IMR-90 (cell line): ENCODE measurements at places on chromosomes 2 and 18. TPM values are rescaled to one million over a fixed set of nuclear protein-coding genes. Genes with fewer than 3 reads are reported as not detected.

PLGLB2 gene
- 0.99 and 1.3 TPM in 2 replicates for polyA plus RNA-seq

C2orf78 gene
- polyA plus RNA-seq, result 0.03 TPM in 1 of 2 replicates, not detected in the other

CRYGC gene
- not detected in 2 replicates for polyA plus RNA-seq

LGALSL gene
- polyA plus RNA-seq, result 0.86 and 1.1 TPM in 2 replicates

MAP3K19 gene
- not detected in 2 replicates for polyA plus RNA-seq

MC5R gene
- not detected in 2 replicates for polyA plus RNA-seq

GRCh38 chr2:54482715-54483114 is 26.6 kb downstream of the SPTBN1 start:
- peak; percentile 90 for DNase-seq

GRCh38 chr2:118805064-118805690 is 42.3 kb downstream of the EN1 start:
- no peak for DNase-seq

- DNase-seq, result no peak
Observed at GRCh38 chr18:12848405-12848804, 35.6 kb downstream of the PTPN2 start.

DNA sequence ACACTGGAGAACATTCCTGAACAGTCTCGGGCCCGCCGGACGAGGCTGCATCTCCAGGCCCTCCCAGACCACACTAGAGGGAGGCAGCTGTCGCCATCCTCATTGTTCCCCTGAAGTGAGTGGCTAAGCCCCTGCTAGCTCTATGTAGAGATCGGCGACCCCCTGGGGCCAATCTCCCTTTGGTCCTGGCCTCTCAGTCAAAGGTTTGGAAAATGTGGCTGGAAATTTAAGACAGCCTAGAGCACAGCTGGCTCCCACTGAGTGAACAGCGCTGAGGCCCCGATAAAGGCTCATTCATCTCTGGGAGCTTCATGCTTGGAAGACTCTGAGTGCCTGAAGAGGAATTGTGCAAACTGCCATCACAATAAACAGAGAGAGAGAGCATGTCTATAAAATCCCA is 360.3 kb downstream of the CLIP4 start:
- no peak for DNase-seq

- DNase-seq, result no peak
Observed at GRCh38 chr18:48265328-48265727, 143.9 kb downstream of the ZBTB7C start.

DNA sequence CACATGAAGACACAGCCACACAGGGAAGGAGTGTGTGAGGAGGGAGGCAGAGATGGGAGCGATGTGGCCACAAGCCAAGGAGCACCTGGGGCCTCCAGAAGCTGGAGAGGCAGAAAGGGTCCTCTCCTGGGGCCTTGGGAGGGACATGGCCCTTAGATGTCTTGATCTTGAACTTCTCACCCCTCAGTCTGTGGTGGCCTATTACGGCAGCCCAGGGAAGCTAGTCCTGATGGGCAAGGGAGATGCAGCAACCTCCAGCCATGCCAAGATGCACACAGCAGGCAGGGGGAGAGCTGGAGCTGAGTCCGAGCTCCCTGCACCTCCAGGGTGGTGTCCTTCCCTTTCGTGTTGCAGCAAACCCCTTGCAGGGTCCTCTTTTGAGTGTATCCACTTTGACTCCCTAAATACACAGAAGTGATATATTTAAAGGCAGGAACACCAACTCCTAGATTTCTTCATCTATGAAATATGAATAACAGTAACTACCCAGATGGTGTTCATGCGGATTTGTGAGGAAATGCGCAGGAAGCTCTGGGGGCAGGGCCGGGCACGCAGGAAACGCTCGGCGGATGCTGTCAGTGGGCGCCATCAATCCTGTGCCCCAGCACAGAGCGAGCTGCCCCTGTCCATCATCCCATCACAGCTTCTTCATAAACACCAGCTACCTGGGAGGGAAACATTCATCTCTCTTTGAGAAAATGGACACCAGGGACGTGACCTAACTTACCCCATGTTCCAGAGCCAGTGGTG is 230.4 kb upstream of the MYT1L start:
- no peak for DNase-seq

- no peak for DNase-seq
Observed at GRCh38 chr18:30352551-30353168, 689.9 kb downstream of the DSC3 start.

DNA sequence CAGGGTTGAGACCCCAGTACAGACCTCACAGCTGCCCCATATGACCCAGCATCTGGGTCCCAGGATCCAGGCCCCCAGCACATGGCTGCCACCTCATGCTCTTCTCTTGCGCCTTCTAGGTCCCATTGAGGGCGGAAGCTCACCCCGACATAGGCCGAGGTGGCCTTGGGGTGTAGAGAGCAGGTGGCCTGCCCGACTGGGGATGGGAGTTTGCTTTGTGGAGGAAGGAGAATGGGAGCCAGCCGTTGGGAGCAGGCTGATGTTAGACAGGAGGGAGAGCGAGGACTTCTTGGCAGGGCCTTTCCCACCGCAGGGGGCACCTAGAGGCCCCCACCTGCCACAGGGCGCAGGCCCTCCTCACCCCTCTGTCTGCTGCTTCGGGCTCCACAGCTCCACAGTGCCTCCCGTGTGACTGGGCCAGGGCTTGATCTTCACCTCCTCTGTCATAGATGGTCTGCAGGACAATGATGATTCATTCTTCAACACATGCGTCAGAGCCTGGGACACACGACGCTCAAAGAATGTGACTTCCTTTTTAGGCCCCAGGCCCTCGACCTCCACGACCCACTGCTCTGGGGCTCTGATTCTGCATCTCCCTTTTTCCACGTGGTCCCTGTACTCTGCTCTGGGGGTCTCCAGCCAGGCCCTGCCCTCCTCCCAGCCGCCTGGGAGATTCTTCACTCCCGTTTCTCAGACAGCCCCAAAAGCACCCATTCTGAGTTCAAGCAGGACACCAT is 86.6 kb upstream of the ODC1 start:
- DNase-seq, result peak; percentile 45

DNA sequence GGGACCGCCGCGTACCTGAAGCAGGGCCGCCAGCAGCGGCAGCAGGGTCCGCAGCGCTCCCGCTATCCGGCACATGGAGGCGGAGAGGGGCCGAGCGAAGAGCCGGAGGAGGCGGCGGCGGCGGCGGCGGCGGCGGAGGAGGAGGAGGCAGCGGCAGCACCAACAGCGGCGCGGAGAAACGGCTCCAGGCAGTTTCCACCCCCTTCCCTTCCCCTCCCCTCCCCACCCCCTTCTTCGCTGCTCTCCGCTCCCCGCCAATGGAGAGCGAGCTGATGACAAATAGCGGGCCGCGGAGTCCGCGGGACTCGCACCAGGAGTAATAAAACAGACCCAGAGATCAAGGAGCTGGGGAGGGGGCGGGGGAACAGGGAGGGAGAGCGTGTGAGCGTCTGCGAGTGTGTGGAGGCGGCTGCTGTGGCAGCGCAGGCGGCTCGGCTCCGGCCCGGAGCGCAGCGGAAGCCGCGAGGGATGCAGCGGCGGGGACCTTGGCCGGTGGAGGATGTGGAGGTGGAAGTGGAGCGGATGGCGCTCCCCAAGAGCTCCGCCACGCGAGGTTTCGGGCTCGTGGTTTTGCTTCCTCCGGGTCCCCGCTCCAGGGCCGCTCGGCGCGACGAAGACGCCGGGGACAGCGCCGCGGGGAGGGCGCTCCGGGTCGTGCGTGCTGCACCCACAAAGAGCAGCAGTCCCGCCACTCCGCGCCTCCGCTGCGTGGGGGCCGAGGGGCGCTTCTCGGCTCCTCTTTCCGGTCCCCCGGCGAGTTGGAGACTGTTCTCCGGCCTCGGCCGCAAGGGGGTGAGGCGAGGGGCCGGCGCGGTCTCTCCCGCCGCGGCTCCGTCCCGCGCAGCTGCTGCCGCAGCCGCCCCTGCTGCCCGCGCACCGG is at the start of gene CDH2:
Gene CDH2, minus strand, starts transcription at position 183 of the 880 bp plus-strand sequence. Its CDS starts 108 bp downstream, at position 75.
- DNase-seq, result peak; percentile 85

GRCh38 chr2:19746611-19747309 is 155.0 kb downstream of the TTC32 start:
- DNase-seq, result peak; percentile 25
